ENCODE measurements at places on chromosomes 1 and 21. TPM values are rescaled to one million over a fixed set of nuclear protein-coding genes. Genes with fewer than 3 reads are reported as not detected.
A peak's percentile ranks its signal among the peaks of the same experiment; 100 is the strongest.

THEM5 gene
- total RNA-seq = not detected

GRCh38 chr1:2778220-2778592, 23.3 kb downstream of the TTC34 start:
- no peak for DNase-seq

SLC45A3 gene
- 0.70 TPM for total RNA-seq

- DNase-seq = no peak
Observed at GRCh38 chr21:31383770-31384169, 39.7 kb upstream of the TIAM1 start.

DNA sequence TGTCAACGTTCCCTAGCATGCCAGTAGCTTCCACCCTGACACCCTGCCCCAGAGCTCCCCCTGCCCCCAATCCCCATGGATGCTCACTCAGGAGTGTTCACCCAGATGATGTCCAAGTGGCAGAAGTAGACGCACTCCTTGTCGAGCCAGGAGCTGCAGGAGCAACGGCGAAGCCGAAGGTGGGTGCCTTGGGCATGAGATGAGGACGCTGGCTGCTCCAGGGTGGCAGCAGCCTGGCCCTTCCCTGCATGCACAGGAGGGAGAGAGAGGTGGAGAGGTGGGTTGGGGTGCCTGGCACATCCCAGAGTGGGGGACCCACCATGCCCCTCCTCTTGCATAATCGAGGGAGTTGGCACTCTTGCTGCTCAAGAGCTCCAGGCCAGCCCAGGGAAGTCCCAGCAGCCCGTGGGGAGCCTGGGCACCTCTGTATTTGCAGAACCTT, 502 bp downstream of the EDN2 start:
- DNase-seq = no peak

CYP4Z1 gene
- not detected for total RNA-seq

DNA sequence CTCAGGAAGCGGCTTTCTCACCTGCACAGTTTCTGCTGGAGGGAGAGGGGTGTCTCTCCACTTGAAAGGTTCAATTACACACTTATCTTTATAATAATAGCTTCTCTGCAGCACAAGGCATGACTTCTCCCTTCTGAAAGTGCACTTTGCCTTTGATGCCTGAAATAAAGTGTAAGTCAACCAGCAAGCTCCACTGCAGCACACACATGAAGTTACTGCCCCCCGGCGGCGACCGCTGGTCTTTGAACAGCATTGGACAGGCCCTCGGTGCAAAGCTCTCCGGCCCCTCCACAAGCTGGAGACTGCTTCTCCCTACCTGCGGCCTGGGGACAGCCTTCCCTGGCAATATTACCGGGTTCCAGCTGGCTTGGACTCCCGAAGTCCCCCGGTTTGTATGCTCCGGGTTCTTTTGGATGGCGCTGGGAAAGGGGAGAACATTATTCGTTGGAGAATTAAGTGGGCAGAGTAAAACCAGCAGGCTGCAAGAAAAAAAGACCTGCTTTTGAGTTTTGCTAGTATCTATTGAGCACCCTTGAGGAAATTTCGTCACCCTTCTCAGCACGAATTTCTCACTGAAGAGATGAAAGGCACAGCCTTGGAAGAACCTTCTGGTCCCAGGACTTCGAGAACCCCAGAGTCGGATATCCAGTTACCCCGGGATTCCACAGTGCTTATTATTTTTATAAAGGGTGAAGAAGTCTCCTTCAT, 11.8 kb downstream of the RCAN1 start:
- DNase-seq = peak; percentile 70

YBEY gene
- 22.3 TPM for total RNA-seq
